ENCODE measurements at places on chromosomes 1 and 21.

DNA sequence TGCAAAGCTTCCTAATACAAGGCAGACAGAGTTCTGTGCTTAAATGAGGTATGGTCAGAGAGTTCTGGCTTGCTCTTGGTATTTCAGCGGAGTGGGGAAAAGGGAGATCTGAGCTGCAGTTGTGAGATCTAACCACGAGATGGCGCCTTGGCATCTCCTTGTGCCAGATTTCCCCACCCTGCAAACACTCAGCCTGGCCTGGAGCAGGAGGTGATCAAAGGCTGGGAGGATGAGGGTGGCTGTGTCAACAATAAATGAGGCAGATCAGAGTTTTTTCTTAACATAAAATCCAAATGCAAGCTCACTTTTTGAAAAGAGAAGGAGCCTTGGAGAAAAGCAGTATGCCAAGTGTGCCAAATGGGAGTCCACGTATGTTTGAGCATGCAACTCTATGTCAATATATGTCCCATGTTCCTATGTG is 4.1 kb upstream of the TFAP2E start:
- peak; percentile 29 for DNase-seq

- no peak for DNase-seq
Measured at GRCh38 chr1:113375878-113376277, 14.4 kb upstream of the MAGI3 start.

GRCh38 chr1:193697776-193698175 is 511.4 kb upstream of the B3GALT2 start:
- DNase-seq = no peak

- no peak for DNase-seq
Measured at GRCh38 chr1:187477535-187477934, 648.8 kb downstream of the PLA2G4A start.

GRCh38 chr1:40221977-40222772 is 25.6 kb upstream of the TMCO2 start:
- no peak for DNase-seq

GRCh38 chr1:46394872-46395465 is 852 bp downstream of the FAAH start:
- DNase-seq = no peak

DNA sequence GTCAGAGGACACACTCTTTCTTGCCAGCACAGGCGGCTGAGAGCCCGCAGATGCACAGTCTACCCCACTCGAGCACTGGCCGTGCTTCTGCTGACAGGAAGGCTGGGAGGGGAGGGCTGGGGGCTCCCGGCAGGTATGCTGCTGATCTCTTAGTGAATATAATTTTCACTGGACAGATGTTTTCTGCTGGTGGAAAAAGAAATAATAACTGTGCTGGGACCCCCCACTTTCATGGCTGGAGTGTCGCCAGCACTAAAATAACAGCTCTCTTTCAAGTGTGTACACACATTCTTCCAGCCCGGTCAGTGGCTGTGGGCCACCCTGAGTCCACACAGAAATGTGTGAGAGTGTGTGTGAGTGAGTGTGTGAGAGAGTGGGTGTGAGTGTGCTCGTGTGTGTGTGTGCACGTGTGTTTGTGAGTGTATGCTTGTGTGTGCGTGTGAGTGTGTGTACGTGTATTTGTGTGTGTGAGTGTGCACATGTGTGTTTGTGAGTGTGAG is 167.7 kb upstream of the USP24 start:
- DNase-seq = no peak

DNA sequence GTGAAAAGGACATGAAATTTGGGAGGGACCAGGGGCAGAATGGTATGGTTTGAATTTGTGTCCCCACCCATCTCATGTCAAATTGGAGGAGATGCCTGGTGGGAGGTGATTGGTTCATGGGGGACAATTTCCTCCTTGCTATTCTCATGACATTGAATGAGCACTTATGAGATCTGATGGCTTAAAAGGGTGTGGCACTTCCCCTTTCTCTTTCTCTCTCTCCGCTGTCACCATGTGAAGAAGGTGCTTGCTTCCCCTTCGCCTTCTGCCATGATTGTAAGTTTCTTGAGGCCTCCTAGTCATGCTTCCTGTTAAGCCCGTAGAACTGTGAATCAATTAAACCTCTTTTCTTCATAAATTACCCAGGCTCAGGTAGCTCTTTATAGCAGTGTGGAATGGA is 7.6 kb upstream of the GBP4 start:
- DNase-seq = no peak
